Esophagus squamous epithelium (tissue), 5 donors: ENCODE measurements at places on chromosomes 6 and 20. TPM values are rescaled to one million over a fixed set of nuclear protein-coding genes. Genes with fewer than 3 reads are reported as not detected.

DNA sequence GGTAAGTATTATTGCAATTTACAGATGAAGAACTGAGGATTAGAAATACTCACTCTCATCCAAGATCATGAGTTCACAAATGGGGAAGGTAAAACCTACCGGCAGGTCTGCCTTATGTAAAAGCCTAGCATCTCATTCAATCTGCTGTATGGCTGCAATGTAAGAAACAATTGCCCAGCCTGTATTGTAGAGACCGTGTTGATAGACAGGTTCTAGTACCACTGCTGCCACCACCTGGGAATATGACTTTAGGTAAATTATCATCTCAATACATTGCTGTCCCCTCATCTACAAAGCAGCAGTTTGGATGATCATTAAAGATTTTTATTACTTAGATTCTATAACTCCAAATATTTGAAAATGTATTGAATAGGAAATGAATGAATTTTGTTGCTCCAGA is 23.3 kb upstream of the ARHGAP18 start:
- no peak for DNase-seq

DNA sequence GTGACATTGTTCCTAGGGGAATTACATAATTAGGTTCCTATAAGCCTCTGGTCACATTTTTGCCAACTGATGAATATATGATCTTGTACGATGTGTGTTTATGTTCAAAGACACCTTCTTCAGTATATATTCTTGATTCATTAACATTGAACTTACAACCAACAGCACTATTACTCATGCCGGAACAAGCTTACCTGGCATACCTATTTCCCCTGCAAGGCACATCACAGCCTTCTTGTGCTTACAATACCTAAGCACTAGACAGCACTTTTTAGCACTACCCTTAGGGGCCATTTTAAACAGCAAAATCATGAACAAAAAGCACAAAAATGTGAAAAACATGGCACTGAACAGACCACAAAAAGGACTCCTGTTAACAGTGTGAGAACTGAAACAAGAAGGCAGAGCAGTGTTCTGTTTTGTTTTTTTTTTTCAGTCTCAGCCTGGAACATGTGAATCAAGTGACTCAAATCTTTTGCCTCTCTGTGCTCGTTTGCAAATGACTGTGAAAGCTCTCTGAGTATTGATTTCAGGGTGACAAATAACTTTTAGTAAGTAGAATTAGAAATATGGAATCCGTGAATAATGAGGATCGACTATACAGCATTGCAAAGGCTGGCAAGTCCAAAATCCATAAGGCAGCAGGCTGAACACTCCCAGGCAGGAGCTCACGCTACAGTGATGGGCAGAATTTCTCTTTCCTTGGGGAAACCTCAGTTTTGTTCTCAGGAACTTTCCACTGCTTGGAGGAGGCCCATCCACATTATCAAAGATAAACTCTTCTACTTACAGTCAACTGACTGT is 102.3 kb upstream of the TSHZ2 start:
- DNase-seq, result no peak

PI16 gene
- total RNA-seq, result 8.4 TPM

- no peak for DNase-seq
Observed at GRCh38 chr6:158654960-158655489, 5.2 kb downstream of the SYTL3 start.

DNA sequence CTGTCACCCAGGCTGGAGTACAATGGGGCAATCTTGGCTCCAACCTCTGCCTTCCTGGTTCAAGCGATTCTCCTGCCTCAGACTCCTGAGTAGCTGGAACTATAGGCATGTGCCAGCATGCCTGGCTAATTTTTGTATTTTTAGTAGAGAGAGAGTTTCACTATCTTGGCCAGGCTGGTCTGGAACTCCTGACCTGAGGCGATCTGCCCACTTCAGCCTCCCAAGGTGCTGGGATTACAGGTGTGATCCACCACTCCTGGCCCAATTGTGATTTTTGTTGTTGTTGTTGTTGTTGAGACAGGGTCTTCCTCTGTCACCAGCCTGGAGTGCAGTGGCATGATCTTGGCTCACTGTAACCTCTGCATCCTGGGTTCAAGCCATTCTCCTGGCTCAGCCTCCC is 69.3 kb downstream of the CBFA2T2 start:
- no peak for DNase-seq

DNA sequence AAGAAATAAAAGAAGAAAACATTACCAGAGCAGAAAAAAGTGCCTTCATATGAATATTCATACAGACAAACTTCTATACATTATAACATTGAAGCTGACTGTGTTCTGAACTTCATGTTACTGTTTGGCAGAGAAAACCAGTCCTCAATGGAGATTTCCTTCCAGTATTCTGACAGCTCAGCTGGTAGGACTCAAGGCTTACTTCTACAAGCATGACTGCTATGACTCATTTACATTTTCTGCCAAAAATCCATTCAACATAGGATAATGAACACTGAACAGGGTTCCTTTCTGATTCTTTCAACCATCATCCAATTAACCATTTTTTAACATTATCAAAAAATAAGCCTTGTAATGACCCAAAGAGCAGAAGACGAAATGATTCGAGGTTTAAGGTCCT is 25.4 kb downstream of the COL9A1 start:
- no peak for DNase-seq

- no peak for DNase-seq
Observed at GRCh38 chr6:111754423-111754822, 118.8 kb downstream of the FYN start.

DNA sequence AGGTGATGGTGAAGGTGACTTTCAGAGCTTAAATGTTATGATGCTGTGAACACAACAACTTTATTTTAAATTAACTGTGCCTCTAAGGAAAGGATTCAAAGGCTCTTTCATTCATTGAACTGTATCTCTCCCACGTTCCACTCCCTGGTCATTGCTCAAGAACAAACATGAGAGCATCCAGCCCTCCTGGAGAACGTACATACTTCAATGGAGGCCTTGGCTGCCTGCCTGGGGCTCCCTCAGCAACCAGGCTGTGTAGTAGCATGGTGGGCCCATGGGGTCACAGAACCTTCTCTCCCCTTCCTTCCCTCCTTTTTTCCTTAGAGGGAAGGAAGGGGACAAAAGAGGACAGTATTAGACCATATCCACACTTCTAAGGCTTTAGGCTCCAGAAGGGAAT is 234.3 kb downstream of the CDC5L start:
- no peak for DNase-seq

DNA sequence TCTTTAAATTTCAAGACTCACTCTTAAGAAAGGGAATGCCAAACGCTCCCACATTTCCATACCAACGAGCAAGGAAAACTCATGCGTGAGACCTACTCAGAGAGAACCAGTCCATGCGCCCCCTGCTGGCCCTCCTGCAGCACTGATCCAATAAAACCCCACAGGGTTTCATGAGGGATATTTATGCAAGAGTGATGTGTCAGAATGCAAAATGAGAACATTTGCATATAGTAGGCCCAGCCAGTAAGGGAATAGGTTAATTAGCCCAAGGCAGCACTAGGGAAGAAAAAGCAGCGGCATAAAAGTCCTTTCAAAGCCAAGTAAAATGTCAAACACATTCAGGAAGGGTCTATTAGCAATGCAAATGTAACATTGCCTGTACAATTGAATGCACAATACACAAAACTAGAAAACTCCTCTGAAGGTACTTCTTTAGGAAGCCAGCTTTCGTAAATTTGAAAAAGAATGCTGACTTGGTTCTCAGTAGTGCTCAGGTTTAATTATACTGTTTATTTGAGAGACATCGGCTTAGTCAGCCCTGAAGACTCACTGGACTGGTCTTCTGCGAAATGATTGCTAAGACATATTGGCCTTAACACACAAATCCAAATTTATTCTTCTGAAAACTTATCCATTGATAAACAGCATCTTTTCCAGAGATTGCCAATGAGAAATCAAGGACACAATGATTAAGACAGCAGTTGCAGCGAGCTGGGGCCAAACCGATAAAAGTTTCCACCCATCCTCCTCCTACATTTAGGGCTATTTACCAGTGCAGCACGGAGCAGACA is 93.2 kb downstream of the GMPR start:
- no peak for DNase-seq

- DNase-seq, result no peak
Observed at GRCh38 chr20:64176551-64176950, 12.3 kb downstream of the MYT1 start.

GRCh38 chr6:39865011-39865888 is 69.0 kb downstream of the MOCS1 start:
- no peak for DNase-seq

EDN3 gene
- 23.9 TPM for total RNA-seq

- DNase-seq, result no peak
Observed at GRCh38 chr20:23032056-23032749, 2.9 kb upstream of the SSTR4 start.

GRCh38 chr6:22328474-22328873 is 31.6 kb upstream of the PRL start:
- no peak for DNase-seq

LTV1 gene
- 15.5 TPM for total RNA-seq

DNA sequence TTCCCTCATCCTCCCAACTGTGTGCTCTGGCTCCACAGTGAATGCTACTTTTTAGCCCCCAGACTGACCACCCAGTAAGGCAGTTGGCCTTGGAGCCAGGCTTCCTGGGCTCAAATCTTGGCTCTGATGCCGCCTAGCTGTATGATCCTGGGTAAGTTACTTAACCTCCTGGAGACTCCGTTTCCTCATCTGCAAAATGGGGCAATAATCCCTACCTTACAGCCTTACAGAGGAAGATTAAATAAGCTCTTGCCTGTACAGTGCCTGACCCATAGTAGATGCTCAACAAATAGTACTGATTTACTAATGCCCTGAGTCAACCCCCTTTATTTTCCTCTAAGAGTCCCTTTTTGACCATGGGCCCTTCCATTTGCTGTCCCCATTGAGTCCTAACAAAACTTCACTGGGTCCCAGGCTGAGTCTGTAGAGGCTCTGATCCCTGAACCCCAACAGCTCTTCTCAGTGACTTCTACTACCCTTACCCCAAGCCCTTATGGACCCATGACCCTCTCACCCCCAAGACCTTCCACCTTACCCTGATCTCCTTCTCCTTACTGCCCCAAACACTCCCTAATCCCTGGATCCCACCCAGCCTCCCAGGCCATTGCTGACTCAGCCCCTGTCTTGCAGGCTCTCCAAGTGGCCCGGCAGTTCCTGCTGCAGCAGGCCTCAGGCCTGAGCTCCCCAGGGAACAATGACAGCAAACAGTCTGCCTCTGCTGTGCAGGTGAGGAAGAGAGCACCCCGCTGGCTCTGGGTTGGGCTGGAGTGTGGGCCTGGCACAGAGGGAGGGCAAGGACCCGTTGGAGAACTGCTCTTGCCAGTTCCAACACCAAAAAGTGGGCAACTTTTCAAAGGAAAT is 31.4 kb downstream of the FOXP4 start:
- DNase-seq, result no peak

CGA gene
- not detected for total RNA-seq

- no peak for DNase-seq
Observed at GRCh38 chr20:23296841-23297701, 53.5 kb upstream of the NXT1 start.

GRCh38 chr20:29878281-29878741 is 1379.2 kb upstream of the DEFB115 start:
- DNase-seq, result no peak

CST5 gene
- total RNA-seq, result not detected

DNA sequence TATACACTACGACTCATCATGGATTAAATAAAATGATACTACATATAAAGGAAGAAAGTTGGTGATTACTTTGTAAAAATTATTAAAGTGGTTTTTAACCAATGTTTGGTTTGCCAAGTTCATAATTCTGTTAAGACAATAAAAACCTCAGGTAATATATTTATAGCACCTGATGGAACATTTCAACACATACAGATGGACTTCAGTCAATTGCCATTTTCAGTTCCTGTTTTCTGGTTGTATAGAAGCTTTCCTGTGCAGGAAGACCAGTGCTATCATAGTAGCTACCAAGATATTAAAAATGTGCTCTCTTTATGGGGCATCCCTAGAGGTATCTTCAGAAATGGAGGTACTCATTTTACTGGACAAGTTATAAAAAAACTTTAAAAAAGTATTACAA is 1686.4 kb downstream of the GRIK2 start:
- no peak for DNase-seq

BPIFB1 gene
- 99.4 TPM for total RNA-seq

DNA sequence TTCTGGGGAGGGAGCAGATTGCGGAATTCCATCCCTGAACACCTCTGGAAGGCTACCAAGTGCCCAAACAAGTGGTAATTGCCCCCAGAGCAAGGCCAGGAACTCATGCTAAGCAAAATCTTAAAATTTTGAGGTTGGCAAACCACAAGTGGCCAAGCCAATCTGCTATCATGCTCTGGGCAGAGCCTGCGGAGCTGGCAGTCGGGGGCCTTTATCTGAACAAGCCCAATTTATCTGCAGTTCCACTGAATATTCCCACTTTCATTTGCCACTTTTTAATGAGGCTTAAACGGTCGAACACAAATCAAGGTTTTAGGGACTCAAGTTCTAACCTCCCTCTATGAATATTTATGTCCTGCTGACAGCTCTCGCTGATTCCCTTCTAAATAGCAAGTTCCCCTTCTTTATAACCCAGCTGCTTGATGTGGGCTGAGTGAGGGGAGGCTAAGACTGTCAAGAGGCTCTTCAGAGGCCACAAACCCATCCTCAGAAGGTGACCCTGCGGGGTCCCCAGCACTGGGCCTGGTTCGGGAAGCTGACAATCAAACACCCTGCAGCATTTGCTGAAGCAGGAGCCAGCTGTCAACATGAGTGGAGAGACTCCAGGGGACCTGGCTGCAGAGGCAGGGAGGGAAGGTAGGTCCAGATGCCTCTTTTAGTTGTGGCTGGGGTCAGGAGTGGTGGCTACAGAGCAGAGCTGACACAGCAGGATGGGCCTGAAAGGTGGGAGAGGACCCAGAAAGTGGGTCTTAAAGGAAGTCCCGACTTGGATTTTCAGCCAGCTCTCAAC is 11.9 kb downstream of the CCDC167 start:
- DNase-seq, result no peak

GRCh38 chr20:39264506-39265172 is 302.5 kb downstream of the DHX35 start:
- no peak for DNase-seq

DNA sequence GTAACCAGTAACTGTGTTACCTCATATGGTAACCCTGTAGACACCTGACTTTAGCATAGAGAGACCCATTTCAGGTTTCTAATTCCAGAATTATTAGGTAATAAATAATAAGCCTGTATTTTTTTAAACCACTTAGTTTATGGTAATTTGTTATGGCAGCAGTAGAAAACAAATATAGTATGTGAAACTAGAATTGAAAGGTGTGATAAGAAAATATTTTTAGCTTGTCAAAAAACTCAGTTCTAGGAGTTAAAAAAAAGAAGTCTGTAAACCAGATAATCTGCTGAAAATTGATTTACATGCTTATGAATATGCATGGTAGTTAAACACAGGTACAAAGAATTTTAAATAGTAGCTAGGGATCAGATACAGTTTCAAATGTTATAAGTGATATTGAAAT is 695.0 kb upstream of the GJE1 start:
- no peak for DNase-seq

DNA sequence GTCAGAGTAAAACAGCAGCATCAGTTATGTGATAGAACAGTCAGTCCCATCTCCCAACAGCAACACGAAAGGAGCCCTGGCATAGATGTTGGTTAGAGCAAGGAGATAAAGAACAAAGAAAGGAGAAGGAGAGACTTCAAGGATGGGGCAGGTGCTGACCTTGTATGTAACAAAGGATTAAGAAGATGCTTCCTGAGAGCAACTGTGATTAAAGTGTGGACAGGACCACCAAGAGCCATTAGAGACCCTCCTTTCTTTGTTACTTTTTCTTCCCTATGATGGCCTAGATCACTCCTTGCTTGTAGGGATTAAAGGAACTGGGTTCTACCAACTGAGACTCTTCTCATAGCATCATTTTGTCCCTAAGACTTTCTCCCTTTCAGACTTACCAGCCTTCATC is 75.2 kb upstream of the GPR6 start:
- no peak for DNase-seq

- DNase-seq, result no peak
Observed at GRCh38 chr20:59185809-59186208, 22.2 kb downstream of the ZNF831 start.
